CD8-positive, alpha-beta memory T cell (primary cell): ENCODE measurements at places on chromosomes 13 and 19. TPM values are rescaled to one million over a fixed set of nuclear protein-coding genes. Genes with fewer than 3 reads are reported as not detected.

GRCh38 chr19:4284974-4285373 is 5.9 kb downstream of the SHD start:
- no peak for DNase-seq

DNA sequence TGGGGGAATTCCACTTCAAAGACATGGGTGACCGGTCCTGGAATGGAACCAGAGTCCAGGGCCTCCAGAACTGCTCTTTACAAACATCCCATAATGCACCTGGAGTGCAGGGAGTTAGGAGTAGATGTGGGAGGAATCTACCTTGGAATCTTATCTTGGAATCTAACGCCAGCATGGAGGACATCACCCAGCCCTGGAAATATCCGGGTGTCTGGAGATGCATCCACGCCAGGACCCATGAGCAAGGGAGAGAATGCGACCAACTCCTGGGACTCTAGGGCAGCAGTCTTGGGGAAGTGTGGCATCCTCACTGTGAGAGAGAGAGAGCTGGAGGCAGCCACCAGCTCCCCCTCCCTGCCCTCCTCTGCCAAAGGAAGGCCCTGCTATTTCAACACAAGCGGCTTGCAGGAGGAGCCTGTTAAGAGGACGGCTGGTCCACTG is 211.8 kb downstream of the UQCRFS1 start:
- no peak for DNase-seq

Gene ZNF235
- 3.8 TPM for polyA plus RNA-seq

Gene ADAMTSL5
- 1.0 TPM for polyA plus RNA-seq

Gene DGKH
- 2.5 TPM for polyA plus RNA-seq

GRCh38 chr13:48156466-48156865 is 61.6 kb upstream of the MED4 start:
- DNase-seq, result peak; percentile 90

DNA sequence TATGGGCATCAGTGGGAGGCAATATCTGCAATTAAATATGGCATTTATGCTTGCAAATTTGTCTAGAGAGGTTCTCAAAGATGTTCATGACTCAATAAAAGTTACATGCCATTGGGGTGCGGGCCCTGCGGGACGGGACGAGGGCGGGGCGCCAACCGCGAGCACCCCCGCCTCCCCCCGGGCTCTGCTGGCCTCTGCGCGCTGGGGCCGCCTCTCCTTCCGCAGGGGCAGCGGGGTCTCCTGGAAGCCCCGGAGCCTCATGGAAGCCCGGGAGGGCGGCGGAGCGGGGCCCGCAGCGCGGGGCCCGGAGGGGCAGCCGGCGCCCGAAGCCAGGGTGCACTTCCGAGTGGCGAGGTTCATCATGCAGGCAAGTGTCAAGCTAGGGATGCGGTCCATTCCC is 179.2 kb downstream of the TPTE2 start:
- DNase-seq, result no peak

DNA sequence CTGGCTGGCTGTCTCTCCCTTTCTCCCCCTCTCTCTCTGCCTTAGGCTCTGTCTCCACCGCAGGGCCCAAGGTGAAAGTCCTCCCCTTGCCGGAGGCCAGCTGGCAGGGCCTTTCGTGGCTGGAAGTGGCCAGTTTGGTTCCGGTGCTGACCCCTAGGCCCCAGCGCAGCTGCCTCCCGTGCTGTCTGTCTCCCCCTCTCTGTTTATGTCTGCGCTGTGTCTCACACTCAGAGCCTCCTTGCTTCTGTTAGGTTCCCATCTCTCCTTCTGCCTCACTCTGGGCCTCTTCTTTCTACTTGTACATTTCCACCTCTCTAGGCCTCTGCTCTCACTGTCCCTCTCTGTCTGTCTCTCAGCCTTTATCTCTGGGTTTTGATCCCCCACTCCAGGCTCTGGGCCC is 13.1 kb downstream of the CCDC97 start:
- no peak for DNase-seq

GRCh38 chr13:104759069-104759468 is 1692.9 kb upstream of the SLC10A2 start:
- no peak for DNase-seq

DNA sequence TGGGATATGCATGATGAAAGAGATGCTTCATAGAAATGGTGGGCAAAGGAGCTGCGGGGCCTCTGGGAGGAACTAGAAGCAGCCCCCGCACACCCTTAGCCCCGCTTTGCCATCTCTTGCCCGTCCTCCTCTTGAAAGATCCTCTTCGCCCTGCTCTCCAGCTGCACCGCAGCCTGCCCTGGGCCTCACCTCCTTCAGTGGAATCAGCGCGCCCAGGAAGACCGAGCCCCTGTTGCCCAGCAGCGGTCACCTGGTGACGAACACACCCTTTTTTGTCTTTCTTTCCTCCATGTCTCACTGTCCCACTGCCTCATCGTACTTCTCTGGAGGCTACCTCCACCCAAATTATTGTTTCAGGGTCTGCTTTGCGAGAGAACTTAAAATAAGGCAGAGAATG is 807.6 kb downstream of the UQCRFS1 start:
- DNase-seq, result no peak

DNA sequence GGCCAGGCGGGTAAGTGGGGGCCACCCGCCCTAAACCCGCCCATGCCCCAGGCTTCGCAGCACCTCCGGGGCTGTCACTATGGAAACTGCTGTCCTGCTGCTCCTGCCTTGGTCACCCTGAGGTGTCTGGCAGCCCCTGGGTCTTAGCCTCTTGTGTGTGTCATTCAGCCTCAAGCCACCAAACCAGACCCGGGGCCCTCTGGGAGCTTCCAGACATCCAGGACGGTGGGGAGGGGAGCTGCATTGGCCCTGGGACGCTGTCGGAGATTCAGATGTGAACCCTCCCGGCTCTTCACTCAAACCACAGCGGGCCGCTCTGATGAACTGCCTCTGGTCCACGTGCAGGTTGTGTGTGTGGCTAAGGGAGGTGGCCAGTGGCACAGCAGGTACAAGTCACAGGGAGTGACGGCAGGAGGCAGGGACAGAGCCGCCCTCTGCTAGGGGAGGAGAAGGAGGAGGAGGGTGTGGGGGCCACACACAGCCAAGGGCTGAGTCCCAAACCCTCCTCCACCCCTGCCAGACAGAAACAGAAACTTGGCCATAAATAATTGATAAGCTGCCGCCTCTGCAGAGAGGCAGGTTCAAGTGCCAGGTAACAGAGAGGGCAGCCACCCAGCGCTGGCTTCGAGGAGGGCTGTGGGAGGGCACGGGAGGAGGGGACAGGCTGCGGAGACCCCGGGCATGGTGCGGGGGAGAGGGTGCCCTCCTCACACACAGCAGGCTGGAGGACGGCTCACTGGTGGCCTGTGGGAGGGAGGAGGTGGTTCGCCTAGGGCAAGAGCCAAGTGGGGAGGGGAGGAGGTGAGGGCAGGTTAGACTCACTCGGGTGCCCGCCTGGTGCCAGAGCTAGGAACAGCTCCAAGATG is 8.0 kb downstream of the NANOS3 start:
- DNase-seq, result no peak

DNA sequence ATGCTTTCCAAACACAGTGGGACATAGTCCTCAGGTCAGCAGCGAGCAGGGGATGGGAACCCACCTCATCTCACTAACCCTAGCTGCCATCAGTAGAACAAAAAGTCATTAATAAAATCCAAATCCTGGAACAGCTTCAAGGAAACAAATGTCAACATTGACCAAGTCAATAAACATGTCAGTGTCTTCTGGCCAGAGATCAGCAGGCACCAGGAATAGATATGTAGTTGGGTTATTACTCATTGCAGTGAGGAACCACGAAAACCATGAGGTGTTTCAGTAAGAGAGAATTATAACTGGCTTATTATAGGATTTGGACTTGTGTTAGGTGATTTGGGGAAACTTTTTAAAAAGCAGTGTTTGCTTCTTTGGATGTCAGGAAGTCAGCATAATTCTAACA is 17.1 kb upstream of the CD33 start:
- no peak for DNase-seq

DNA sequence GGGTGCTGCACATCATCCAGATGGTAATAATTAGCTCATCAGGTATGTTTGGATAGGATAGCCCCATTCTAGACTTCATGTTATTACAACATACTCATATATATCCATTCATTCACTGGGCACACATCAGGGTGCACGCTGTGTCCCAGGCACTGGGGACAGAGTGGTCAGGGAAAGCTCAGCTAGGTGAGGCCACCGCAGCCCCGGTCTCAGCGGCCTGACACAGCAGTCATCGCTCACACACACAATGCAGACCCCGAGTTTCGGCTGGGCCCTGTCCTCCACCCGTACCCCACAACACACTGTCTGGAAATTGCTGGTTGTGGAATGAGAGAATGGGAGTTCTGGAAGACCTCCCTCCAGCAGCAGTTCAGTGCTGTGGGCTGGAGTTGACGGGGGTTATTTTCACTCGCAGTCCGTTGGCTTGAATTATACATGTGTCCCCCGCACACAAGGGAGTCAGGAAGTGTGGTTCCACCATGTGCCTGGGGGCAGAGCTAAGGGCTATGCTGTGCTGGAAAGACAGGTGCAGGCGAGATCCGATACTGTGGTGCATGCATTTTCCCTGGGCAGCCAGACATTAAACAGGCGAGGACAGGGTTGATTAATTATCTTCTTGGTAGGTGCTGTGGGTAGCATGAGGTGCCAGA is 257.6 kb downstream of the TEX29 start:
- no peak for DNase-seq

Gene SLITRK6
- not detected for polyA plus RNA-seq

GRCh38 chr13:57874530-57874929 is 243.0 kb downstream of the PCDH17 start:
- DNase-seq, result no peak

DNA sequence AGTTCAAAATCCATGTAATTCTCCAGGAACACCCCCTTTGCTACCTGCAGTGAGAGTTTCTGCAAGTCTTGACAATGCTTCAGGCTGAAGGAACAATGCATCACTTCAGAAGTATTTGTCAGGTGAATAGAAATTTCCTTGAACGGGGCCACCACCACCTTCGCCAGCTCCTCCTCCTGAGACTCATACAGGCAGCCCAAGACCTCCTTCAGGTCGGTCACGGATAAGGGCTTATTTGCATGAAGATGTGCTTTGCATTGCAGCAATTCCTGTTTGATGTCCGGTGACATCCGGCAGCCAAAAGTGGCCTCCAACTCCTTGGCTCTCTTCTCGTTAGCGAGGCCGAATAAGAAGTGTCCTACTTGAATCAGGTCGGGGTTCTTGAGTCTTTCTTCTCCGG is 8.4 kb downstream of the NLRP7 start:
- DNase-seq, result no peak

Gene PDX1
- not detected for polyA plus RNA-seq

- no peak for DNase-seq
Measured at GRCh38 chr13:80022146-80022545, 318.8 kb downstream of the SPRY2 start.

DNA sequence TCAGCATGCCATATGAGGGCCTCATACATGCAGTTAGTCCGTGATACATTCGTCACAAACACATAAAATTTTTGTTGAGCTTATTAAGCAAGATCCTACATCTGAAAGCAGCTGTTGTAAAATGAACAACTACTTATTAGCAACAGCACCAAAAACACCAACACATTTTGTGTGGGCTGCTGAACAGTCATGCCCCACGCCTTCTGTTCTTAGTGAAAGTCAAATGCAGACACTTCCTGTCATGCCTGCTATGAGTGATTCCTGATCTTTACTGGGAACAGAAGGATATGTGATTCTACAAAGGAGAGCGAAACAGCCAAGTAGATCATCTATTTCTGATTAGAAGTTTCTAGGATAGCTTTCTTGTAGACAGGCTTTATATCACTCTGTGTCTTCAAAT is 4.2 kb upstream of the B3GLCT start:
- DNase-seq, result no peak

DNA sequence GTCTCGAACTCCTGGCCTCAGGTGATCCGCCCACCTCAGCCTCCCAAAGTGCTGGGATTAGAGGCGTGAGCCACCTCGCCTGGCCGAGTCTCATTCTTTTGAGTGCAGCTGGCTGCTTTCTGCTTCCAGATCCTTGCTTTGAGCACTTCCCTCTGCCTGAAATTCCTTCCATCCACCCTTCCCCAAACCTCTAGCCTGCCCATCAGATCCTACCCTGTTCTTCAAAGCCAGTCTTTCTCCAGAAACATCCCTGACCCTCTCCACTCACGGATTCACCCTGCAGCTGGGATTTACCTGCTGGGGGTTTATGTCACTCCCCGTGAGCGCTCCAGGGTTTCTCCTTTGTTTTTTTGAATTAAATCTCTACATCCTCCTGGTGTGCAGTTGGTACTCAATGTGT is 13.1 kb upstream of the NPAS1 start:
- no peak for DNase-seq

Gene FXYD1
- 0.79 TPM for polyA plus RNA-seq

- no peak for DNase-seq
Measured at GRCh38 chr19:43674596-43674995, 4.6 kb upstream of the PLAUR start.

DNA sequence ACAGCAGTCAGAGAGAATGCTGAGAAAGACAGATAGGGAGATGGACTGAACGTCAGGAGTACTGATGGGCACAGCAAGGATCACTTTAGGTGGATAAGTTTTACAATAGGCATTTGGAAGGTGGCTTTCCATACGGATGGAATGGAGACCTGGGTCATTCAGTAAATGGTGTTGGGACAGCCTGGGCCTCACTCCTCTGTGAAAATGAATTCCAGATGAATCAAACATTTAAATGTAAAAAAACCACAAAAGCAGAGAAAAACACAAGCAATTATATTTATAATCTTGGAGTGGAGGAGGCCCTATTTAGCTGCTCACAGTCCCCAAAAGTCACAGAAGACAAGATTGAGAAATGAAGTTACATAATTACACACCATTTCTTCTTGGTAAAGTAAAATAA is 4.7 kb downstream of the IL17D start:
- DNase-seq, result no peak

DNA sequence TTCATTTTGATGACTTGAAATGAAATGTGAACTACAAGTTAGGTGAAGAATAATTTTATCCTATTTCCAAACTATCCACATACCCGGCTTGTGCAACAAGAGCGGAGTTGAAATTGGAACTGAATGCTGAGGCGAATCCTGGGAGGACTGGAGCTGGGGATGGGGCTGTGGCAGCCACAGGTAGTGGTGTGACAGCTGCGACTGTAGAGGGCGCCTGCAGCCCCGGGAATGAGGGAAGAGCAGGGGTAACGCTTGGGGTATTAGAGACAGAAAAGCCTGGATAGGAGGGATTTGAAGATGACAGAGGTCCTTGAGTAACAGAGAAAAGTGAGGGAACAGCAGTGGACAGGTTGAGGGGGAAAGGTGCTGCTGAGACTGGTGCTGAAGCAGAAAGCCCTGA is 22.0 kb upstream of the STOML3 start:
- no peak for DNase-seq

Gene OR10H1
- not detected for polyA plus RNA-seq

DNA sequence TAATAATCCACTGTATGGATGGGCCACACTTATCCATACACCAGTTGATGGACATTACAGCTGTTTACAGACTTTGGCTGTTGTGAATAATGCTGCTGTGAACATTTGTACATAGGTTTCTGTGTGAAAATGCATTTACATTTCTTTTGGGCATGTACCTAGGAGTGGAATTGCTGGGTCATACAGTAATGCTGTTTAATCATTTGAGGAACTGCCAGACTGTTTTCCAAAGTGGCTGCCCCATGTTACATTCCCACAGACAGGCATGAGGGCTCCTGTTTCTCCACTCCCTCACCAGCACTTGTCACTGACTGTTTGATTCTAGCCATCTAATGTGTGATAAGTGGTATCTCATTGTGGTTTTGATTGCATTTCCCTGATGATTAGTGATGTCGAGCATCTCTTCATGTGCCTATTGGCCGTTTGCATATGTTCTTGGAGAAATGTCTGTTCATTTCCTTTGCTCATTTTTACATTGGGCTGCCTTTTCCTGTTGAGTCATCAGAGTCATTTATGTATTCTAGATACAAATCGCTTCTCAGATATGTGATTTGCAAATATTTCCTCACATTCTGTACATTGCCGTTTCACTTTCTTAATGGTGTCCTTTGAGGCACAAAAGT is 12.8 kb downstream of the TMEM255B start:
- DNase-seq, result no peak
